ENCODE measurements at places on chromosomes 16 and 17.

GRCh38 chr16:46690281-46691178, 1.1 kb downstream of the ORC6 start:
- no peak for DNase-seq

- no peak for DNase-seq
Measured at GRCh38 chr17:57612202-57613071, 132.7 kb downstream of the CCDC182 start.

- no peak for DNase-seq
Measured at GRCh38 chr17:75249564-75249963, 11.8 kb downstream of the GGA3 start.

DNA sequence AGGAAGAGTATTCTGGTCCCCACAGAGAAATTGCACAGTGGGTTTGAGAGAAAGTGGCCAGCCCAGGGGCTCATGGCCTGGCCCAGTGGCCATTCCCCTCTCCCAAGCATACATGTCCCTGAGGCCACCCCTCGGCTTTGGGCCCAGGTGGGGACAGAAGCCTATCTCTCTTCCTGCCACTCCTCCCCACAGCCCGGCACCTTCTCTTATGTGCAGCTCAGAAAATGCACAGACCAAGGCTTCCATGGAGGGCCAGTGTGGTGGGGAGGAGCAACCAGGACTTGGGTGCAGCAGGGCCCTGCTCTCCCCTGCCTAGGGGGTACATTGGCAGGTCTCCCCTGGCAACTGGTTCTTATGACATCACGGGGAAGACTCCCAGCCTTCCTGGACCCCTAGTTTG, at the start of gene C16orf90:
C16orf90 (minus strand) TSS at position 314 of the 400 bp plus-strand sequence; CDS start at position 246, 68 bp downstream.
- DNase-seq: no peak

DNA sequence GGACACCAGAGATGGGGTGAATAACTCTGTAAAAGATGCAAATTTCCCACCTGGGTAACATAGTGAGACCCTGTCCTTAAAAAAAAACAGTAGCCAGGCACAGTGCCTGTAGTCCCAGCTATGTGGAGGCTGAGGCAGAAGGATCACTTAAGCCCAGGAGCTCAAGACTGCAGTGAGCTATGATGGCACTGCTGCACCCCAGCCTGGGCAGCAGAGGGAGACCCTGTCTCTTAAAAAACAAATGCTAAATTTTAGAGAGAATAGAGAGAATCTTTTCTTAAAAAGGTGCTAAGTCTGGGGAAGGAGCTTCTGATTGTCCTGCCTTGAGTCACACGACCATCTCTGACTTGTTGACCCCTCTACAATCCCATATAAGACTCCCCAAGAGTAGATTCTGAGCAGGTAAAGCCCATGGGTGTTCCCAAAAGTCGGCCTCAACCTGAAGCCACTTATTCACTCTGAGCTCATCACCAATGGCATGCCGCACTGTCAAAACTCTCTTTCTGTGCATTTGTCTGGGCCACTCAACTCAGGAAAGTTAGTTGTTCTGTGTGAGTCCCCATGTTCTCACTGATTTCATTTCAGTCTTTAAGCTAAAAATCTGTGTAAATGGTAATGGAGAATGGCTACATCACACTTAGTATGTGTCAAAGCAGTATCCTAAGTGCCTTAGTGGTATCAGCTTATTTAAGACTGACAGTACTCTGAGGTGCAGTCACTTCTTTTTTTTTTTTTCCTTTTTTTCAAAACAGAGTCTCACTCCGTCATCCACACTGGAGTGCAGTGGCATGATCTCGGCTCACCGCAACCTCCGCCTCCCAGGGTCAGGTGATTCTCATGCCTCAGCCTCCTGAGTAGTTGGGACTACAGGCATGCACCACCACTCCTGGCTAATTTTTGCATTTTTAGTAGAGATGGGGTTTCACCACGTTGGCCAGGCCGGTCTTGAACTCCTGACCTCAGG, 41.6 kb downstream of the PRKCB start:
- no peak for DNase-seq

GRCh38 chr17:9959377-9959981, 54.4 kb upstream of the RCVRN start:
- no peak for DNase-seq

- no peak for DNase-seq
Measured at GRCh38 chr17:60080545-60080944, 1.8 kb upstream of the HEATR6 start.

GRCh38 chr17:45973099-45973780, 25.8 kb upstream of the STH start:
- DNase-seq: no peak

GRCh38 chr17:27413315-27413714, 42.9 kb upstream of the KSR1 start:
- DNase-seq: peak; percentile 40

DNA sequence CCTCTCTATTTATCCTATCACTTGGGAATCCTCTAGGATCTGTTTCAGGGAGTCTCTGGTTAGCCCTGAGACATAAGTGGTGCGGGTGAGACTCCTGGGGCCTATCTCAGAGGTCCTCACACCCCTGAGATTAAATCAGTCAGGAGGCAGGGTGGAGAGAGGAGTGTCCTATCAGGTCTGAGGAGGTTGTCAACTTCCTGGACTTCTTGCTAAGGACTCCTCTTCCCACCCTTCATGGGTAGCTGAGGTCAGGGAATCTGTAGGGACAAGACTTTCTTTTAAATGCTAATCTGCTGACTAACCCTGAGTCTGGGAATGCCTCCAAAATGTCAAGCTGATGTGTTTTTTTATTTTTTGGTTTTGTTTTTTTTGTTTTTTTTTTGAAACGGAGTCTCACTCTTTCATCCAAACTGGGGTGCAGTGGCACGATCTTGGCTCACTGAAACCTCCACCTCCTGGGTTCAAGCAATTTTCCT, 6.6 kb upstream of the ARMC5 start:
- peak; percentile 51 for DNase-seq

DNA sequence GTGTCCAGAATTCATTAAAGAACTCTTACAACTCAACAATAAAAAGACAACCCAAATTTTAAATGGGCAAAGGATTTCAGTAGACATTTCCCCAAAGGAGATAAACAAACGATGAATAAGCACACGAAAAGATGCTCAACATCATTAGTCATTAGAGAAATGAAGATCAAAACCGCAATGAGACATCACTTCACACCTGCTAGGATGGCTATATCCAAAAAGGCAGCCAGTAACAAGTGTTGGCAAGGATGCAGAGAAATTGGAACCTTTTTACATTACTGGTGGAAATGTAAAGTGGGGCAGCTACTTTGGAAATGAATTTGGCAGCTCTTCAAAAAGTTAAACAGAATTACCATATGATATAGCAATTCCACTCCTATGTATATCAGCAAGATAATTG, 42.0 kb downstream of the PITPNM3 start:
- no peak for DNase-seq

DNA sequence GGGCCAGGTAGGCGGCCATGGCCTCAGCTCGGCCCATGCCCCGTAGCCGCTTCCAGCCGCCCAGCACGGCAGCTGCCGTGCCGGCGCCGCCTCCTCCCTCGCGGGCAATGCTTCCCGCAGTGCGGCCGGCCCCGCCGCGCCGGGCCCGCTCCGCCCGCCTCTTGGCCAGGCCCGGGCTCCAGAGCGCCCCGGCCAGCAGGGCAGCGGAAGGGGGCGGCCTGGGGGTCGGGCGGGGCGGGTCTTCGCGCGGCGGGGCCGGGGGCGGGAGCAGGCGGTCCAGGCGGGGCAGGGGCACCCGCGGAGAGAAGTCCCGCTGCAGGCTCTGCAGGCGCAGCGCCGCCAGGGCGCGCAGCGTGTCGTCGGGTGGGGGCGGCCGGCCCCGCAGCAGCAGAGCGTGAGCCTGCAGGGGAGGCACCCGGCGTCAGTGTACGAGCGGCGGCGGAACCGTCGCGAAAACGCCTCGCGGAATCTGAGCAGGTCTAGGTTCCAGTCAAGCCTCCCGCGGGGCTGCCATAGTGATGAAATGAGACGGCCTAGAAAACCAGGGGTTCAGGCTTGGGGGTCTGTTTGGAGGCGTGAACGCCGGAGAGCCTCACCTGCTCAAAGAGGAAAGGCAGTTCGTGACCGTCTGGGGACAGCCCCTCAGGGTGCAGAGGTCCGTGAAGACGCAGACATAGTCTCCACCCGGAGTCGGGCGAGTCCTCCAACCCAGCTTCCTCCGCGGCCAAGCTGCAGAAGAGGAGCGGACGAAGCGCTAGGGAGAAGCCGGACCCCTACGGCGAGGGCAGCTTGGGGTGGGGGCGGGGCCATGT, 6.6 kb downstream of the PLEKHH3 start:
- no peak for DNase-seq

DNA sequence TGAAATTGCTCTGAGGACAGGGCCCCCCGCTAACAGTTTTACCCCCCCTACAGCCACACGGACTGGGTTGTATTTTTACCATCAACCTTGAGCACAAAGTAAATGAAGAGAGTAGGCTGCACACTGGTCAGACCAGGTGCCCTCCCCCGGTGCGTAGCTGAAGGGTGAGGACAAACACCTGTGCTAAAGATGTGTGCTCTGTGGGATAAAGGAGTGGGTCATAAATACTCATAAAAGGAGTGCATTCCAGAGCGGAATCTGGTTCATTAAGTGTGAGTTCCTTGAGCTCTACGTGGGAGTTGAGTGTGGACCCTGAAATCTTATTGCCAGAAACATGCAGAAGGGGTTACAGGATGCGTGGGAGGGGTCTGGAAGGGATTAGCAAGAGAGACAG, 217.0 kb downstream of the CCDC182 start:
- DNase-seq: no peak

- peak; percentile 98 for DNase-seq
Measured at GRCh38 chr17:17822189-17822588, 14.6 kb downstream of the SREBF1 start.

DNA sequence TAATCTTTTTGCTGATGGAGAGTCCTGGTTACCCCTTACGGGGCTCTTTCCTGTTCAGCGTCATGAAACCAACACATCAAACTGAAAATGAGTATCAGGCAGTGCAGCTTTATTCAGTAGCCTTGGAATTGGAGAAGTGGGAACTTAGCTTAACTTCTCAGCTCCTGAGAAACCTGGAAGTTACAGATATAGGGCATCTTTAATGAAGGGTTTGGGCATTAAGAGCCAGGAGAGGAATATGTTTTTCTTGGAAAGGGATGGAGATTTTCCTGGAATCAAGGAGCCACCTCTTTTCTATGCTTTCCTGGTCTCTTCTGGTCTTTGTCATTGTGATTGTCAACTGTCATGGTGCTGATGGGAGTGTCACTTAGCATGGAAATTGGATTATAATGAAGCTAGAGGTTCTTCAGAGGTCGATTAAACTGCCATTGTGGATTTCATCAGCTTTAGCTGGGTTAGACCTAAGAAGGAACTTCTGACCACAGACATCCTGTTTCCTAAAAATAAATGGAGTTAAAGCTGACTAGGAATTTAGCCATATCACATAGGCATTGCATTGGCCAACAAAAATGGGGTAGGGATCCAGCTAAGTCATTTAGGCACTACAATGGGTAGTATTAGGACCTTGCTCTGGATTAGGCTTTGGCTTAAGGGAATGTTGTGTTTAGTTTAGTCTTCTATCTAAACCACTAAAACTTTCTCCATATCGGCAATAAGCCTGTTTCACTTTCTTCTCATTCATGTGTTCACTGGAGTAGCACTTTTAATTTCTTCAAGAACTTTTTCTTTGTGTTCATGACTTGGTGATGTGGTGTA, 186.4 kb downstream of the BCAS3 start:
- peak; percentile 29 for DNase-seq

DNA sequence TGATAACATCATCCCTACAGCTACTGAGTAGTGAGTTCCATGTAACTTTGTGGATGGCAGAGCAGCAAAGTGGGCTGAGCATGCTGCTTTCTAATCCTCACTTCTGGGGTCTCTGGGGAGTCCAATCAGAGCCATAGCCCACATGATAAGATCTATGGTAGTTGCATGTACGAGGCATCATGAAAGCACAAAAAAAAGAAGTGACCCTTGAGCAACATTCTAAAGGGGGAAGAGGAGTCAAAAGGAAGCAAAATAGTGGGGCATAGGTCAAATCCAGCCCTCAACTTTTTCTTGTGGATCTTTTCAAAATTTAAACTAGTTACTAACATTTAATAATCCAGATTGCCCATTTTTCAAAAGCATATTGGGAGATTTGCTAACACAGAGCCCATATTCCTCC, 208.5 kb upstream of the TOX3 start:
- no peak for DNase-seq

DNA sequence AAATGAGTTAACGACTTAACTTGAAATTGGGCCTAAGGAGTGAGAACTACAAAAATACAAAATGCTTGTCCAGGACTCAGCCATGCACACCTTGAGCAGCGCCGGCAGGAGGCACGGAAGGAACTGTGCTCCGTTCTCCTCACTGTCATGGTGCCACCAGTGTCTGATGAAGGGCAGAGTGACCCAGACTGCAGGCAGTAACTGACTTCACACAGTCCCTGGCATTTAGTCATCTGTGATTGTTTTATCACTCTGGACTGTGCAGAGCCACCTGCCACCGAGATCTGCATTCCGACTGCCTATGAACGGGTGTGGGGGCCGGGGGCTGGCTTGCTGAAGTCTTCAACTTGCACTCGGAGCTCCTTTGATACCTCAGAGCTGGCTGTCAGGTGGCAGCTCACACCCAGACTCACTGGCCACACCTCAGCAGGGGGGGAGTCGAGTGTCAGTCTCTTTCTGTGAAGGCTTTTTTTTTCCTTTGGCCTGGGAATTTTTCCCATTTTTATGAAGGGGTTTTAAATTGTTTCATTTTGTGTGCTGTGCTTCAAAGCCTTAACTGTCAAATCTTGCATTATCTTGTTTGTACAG, 20.2 kb upstream of the ENDOV start:
- DNase-seq: no peak

DNA sequence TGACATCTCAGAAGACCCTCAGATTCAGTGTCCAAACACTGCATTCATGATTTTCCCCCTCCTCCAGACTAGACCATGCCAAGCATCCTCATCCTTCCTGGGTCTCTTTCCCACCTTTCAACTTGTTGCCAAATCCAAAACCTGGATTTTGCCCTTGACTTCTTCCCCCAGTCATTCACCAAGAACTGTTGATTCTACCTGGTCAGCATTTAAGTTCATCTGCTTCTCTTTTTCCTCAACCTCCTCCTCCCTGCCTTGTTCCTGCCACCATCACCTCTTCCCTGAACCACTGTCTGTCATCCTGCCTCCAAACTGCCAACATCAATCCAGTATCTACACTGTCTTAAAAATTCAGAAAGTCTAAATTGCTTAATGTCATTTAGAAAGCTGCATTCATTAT, 20.9 kb downstream of the CHST4 start:
- no peak for DNase-seq

DNA sequence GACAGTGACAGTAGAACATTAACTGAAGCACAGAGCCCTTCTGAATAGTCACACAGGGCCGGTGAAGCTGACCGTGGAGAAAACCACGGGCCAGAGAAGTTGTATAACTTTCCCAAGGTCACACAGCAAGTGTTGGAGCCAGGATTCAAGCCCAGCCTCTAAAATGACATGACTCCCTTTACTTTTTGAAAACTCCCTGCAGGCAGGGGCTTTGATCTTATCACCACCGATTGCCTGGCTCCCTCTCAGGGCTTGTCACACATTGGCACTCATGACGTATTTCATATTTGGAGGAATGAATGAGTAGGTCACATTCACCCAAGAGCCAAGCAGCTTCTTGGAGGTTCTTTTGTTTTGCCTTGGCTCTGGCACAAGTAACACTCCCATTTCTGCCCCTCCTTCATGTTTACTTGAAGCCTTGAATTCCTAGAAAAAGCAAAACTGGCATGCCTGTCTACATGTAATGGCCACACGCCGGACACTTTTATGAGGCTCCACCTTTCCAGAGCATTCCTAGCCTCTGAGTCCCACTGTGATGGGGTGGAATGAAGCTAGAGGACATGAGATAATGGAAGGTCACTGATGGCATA, 13.3 kb upstream of the RBBP6 start:
- DNase-seq: no peak

- DNase-seq: no peak
Measured at GRCh38 chr16:82231008-82231787, 61.2 kb upstream of the MPHOSPH6 start.
